ENCODE measurements at places on chromosomes 2 and 18.

DNA sequence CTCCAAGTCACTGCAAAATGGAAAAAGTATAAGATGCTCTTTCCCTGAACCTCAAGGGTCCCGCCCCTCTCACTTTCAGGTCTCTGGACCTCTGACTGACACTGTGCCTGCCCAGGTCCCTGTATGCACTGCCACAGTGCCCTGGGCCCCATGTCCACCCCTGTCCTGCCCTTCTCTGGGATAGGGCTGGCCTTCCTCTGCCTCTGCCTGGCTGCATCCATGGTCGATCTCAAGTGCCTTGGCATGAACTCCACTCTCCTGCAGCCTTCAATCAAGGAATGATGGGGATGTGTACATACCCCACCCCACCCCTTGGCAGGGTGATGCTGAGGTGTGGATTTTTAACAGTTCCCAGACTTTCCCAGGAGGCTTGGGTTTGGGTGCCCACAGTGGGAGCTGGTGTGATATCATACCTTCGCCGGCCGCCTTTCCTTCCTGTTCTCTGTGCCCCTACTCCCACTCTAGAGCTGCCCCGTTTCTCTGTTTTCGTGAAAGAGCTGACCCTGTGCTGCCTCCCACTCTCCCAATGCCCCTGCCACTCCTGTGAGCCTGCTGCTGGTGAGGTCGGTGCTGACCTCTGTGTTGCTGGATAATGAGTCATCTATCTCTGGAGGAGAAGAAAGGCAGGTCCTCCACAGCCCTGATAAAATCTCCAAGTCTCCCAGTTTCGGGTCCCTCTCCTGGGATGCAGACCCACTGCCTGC, 18.9 kb downstream of the PTPN18 start:
- no peak for DNase-seq

- no peak for DNase-seq
Measured at GRCh38 chr2:160077912-160078810, 15.7 kb upstream of the PLA2R1 start.

DNA sequence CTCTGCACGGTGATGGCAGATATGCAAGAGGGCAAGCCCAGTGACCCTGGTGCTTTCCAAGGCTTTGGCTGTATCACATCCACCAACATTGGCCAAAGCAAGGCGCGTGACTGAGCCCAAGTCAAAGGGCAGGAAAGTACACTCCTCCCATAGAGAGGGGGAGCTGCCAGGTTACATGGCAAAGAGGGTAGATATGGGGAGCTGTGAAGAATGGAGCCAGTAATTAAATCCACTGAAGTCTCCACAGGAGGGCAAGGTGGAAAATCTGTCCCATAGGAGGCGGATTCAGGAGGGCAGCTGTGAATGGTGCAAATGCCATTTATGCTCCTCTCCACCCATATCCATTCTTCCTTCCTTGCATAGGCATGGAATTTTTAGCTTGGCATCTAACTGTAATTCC, 44.6 kb upstream of the THOC1 start:
- DNase-seq = no peak

- no peak for DNase-seq
Measured at GRCh38 chr2:121135168-121135853, 149.7 kb downstream of the TFCP2L1 start.

DNA sequence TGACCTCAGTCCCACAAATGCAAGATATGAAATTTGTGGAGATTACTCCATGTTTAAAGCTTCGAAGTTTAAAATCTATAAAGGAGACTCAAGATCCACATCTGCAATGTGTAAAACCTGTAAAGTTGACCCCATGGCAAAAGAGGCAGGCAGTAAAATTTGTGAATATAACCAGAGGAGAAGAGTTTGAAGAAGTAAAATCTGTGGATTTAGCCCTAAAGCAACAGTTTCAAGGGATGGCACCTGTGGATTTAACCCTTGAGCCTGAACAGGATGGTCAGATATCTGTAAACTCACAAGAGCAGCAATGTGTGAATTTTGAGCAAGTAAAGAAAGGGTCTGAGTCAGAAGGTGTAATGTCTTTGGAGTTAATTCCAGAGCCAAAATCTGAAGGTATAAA, 11.2 kb upstream of the ZNF512 start:
- no peak for DNase-seq

GRCh38 chr18:49846718-49847470, 33.6 kb upstream of the ACAA2 start:
- no peak for DNase-seq

- no peak for DNase-seq
Measured at GRCh38 chr2:46563186-46563585, 83.8 kb downstream of the TMEM247 start.

Data from WTC11 (cell line).